ENCODE measurements at places on chromosomes 3 and 15. TPM values are rescaled to one million over a fixed set of nuclear protein-coding genes. Genes with fewer than 3 reads are reported as not detected.

Gene IL17RC
- 18.9 TPM for total RNA-seq

Gene FOXL2
- not detected for total RNA-seq

GRCh38 chr3:122774564-122774963 lies 19.1 kb downstream of the HSPBAP1 start:
- H3K4me1 ChIP-seq: 0 out of 2 replicates have a peak, but pooled peaks cover 2% of the 10 kb centered on the region
- no peak overlapping the region for H3K4me3 ChIP-seq
- no peaks in the 10 kb centered on the region for H3K36me3 ChIP-seq
- no peak overlapping the region for H3K27ac ChIP-seq

DNA sequence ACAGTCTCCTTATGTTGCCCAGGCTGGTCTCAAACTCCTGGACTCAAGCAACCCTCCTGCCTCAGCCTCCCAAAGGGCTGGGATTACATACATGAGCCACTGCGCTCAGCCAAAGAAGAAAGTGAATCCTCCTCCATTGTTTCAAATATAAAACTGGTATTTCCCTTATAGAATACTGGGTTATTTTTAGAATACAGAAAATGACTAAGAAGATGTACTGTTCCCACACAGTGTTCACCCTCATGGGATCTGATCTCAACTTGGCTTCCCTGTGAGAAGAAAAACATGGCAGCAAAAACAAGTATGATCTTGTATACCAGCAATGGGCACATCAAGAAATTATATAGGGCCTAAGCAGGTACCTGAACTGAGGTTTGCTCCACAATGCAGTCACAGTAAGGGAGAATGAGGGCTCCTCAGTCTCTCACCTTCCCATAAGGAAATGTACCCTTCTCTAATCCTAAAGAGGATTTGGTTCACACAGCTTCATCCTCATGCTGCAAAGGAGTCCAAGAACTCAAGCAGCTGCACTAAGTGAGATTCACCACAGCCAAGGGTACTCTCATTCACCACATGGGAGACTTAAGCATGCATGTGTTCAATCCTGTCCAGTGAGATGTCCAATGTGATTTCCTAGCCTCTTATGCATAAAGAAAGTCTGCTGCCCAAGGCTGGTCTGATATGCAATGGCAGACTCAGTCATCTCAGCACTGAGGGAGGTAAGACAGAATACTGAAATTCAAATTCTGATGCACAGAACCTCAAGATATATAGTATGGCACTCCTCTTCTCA lies 25.8 kb downstream of the USP4 start:
- DNase-seq: peak; percentile 60
- H3K36me3 ChIP-seq: peaks cover 49% of the 10 kb centered on the region
- H3K27me3 ChIP-seq: no peaks in the 10 kb centered on the region

Gene TJP1
- total RNA-seq: 43.4 TPM

DNA sequence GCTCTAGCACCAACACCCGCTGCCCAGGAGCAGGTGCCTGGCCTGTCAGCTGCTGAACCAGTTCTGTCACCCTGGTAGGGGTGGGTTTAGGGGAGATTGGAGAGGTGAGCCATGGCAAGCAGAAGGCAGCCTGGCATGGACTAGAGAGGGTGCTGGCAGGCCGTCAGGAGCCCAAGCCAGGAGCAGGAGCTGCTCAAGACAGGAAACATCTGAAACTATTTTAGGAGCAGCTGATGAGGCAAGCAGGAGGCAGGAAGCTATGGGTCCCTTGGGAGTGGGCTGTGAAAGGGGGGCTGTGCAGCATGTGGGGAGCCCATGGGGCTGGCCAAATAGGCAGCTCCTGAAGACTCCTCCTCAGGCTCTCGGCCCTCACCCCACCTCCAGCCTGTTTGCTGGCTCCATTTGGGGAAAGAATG lies 2.3 kb downstream of the INKA1 start:
- peaks cover 32% of the 10 kb centered on the region for H3K4me1 ChIP-seq
- peak overlapping the region; percentile 36 for H3K27ac ChIP-seq
- DNase-seq: peak; percentile 56
- H3K27me3 ChIP-seq: no peaks in the 10 kb centered on the region

- no peaks in the 10 kb centered on the region for H3K4me1 ChIP-seq
- H3K27me3 ChIP-seq: no peaks in the 10 kb centered on the region
- no peaks in the 10 kb centered on the region for H3K36me3 ChIP-seq
- H3K27ac ChIP-seq: no peak overlapping the region
- no peak for DNase-seq
These were observed 159.7 kb upstream of the CNTN4 start for GRCh38 chr3:1938975-1939374.

Gene LTK
- 0.18 TPM for total RNA-seq

Measured in IMR-90 (cell line).